ENCODE measurements at places on chromosomes 5 and 9.

- no peak for DNase-seq
Measured at GRCh38 chr5:172048539-172049101, 42.2 kb upstream of the FBXW11 start.

DNA sequence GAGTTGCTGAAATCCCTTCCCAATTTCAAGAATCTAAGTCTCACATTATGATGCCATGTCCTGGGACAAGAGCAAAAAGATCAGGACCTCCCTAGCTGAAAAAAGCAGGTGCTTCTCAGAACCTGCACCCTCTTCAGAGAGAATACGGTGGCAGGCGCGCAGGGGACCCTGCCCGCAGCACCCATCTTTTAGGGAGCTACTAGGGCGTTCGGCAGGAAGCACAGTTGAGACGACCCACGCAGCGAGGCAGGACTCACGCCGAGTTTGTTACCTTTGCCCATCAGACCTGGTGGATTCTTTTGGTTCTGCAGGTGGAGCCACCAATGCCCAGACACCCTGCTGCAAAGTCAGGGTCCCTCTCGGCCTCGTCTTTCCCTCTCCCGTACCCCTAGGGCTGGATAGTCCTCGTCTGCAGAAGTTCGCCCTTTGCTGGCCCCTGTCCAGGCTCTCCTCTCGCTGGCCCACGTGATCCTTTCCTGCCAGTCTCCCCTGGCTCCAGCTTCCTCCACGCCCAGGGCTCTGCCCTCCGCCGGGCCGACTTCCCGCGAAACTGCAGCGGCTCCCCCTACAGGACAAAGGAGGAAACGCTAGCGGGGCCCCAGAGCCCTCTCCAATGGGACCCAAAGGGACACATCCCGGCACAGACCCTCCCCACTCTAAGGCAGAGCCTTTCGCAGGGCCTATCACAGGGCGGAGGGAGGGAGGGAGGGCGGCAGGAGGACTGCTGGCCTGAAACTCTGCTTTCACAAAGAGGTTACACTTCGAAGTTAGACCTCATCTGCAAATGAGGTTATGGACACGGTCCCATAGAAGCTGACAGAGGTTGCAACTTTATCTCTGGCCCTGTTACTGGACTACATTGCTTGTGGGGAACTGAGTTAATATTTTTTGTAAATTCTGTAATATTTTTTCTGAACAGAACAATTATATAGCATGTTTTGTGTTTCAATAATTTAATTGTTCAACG, 28.8 kb downstream of the TMEM174 start:
- DNase-seq, result peak; percentile 47

DNA sequence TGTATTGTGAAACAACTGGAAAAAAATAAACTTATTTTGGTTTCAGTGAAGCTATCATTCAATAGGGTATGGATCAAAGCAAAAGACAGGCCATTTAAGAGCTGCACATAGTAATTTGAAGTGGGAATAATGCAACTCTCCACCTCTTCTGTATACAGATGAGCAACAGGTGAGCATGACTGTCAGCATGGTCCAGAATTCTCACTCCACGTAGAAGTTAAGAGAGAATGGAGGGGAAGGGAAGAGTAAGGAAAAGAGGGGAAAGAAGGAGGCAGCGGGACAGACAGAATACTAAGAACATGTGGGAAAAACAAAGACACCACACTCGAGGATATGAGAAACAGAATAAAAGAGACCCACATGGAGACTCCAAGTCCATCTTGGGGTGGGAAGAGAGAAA, 396.1 kb upstream of the GRIA1 start:
- no peak for DNase-seq

- DNase-seq, result peak; percentile 77
Measured at GRCh38 chr5:172113036-172113435, 75.0 kb downstream of the STK10 start.

DNA sequence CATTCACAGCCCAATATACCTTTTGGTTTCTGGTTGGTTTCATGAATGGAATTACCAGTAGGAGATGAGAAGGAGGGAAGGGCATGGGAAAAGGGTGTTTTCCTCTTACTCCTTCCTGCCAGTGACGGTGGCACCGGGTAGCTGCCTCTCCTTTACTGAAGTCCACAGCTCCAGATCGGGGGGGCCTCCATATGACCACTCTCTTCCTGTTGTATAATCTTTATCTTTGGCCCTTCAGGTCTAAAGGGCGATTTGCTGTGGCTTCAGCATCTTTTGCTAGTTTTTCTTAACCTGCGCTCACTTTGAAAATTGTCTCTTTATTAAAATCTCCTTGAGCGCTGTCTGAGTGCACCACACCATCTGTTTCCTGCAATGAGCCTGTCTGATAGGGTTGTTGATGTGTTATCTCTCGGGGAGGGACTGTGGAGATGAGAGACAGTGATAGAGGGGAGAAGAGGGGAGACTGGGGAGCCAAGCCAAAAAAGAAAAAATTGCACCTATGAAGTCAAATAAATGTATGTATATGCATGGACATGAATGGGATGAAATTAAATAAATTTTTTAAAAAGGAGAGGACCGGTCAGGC, 449.3 kb upstream of the KLF4 start:
- no peak for DNase-seq

DNA sequence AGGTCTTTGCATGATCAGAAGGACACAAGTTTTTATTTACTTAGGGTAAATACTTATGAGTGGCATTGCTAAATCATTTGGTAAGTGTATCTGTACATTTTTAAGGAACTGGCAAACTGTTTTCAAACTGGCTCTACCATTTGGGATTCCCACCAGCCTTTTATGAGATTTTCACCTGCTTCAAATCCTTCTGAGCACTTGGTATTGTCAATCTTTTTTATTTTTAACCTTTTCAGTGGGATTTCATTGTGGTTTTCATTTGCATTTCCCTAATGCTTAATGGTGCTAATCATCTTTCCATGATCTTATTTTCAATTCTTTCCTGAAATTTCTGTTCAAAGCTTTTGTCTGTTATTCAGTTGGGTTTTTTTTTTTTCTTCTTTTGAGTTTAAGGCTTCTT, 475.6 kb downstream of the MAN2A1 start:
- no peak for DNase-seq

- no peak for DNase-seq
Measured at GRCh38 chr5:135491552-135492318, 39.6 kb upstream of the TIFAB start.

GRCh38 chr5:41414598-41414997, 95.8 kb downstream of the PLCXD3 start:
- DNase-seq, result no peak

- no peak for DNase-seq
Measured at GRCh38 chr9:13111778-13112177, 167.7 kb downstream of the MPDZ start.

Data from stimulated activated CD8-positive, alpha-beta memory T cell treated with anti-CD3 and anti-CD28 coated beads, Interleukin-15, amount 100 ng/mL, for 48 hours (primary cell).